ENCODE measurements at places on chromosomes 2 and 18. TPM values are rescaled to one million over a fixed set of nuclear protein-coding genes. Genes with fewer than 3 reads are reported as not detected.
A peak's percentile ranks its signal among the peaks of the same experiment; 100 is the strongest.

- DNase-seq: no peak
Measured at GRCh38 chr2:106706283-106706682, 179.7 kb downstream of the ST6GAL2 start.

DNA sequence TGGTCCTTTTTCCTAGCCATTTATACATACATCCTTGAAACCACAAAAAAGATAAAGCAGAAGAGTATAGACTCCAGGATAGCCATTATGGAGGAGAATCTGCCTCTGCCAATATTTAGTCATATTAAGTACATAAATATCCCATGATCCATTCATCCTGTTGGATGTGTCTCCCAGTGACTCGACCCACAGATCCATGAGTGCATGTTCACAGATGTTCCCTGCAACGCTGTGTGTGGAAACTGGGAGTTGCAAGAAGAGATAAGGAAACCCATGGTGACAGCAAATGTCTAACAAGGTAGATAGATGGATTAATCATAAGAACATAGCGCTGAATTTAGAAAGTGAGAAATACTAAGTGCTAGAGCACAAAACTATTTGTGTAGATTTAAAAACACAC, 34.5 kb downstream of the STK39 start:
- no peak for DNase-seq

GRCh38 chr2:63060472-63060991, 9.9 kb downstream of the OTX1 start:
- DNase-seq: no peak

DNA sequence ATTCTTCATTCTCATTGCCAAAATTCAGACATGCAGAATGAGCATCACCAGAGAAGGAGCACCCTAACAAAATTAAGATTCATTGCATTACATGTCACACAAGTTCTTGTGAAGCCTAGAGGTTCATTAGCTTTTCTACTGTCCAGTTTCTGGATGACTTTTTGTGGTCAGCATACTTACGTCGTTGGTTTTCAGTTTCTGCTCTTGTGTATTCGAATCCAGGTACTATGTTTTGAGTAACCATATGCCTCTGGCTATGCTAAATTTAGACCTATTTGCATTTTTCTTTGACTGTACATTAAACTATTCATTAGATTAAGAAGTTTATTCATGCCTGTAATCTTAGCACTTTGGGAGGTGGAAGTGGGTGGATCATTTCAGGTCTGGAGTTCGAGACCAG, 251.3 kb downstream of the PARD3B start:
- DNase-seq: no peak

GRCh38 chr2:102892698-102893310, 131.0 kb downstream of the TMEM182 start:
- DNase-seq: no peak

DNA sequence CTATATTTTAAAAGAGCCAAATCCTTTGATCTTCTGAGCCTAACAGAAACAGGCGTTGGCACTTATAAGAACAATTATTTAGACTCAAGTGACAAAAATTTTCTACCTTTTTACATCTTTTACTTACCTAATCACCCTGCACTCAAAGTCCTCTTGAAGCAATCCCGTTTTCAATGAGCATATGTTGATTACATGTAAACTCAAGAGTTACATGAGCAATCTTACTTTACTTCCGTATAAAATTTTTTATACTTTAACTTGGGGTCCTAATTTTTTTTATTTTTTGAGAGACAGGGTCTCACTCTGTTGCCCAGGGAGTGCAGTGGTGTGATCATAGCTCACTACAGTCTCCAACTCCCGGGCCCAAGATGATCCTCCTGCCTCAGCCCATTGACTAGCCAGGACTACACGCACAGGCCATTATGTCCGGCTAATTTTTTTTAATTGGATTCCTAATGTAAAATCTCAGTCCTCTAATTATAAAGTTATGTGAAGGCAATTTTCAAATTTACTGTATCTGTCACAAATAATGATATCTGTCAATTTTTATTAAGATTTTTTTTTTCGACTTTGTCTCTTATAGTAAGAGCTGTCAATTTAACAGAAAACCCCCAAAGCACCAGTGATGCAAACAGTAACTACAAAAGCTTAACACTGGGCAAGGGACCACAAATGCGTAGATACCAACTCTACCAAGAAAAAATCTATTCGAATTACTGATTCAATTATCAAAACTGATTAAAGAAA, 19.1 kb upstream of the STPG4 start:
- DNase-seq: no peak

DNA sequence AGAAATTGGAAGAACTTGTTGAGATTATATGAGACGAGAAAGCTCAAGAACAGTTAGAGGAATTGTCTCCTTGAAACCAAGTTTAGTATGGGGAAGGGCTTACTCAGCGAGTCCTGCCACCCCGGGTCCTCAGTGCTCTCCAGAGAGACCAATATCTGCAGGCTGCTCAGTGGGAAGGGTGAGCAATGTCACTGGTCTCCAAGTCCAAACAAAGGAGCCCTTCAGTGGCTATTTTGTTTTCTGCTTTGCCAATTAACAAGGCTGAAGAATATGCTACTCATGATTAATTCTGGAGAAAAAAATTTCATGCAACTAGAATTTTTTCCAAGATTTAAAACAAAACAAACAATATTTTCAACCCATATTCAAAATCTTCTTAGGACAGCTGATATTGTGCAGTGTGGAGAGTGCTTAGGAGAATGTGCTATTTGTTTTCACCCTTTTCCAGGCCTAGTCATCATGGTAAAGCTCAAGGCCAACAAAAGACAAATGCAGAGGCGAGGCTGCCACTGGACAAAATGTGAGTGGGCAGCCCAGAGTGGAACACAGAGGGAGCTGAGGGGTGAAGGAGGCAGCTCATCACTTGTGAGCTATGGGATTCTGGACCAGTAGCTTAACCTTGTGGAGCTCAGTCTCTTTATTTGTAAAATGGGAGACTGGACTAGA, 83.8 kb upstream of the TMEM17 start:
- no peak for DNase-seq

DNA sequence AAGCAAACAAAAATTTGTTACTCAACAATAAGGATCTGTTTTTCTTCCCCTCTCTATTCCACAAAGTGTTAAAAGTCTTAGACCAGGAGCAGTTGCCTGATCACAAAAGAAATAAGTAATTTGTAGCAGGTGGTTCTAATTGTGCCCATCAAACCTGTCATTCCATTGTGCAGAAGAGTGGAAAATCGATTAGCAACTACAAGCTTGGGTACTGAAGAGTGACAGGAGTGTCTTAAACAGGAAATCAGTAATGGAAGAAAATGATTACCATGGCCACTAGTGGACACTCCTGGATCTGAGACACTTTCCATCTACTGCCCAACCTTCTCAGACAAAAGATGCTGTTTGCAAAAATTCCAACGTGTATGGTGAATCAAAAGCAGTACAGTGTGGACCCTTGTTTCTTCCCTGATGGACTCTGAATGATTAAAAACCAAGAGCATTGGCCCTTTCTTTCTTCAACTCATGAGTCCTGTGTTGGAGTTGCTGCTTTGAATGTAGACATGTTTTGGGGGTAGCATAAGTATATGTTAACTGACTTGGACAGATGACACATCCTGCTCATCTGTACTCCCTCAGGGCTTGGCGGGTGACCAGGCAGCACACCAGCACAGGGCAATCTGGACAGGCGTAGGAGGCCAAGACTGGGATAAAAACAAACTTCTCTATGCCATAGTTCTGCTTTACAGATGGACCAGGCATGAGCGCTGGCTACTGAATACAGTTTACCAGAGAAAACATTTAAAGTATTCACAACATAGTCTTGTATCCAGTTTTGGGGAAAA, 51.9 kb downstream of the PLA2R1 start:
- no peak for DNase-seq

DNA sequence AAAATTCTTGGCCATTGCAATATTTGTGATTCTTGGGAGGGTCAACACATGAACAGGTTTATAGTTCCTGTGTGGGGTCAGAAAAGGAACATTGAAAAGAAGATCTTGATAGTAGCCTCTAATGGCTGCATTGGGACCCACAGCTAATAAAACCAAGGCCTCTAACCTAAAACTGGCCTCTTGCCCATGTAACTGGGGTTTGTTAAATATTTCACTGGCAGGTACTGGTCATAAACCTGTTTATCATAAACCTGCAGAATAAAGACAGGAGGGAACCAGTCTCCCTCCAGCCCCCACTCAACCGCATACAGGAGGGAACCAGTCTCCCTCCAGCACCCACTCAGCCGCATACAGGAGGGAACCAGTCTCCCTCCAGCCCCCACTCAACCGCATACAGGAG, 125.3 kb downstream of the PXDN start:
- no peak for DNase-seq

GRCh38 chr2:146665800-146666199, 1179.0 kb upstream of the ACVR2A start:
- DNase-seq: no peak

DNA sequence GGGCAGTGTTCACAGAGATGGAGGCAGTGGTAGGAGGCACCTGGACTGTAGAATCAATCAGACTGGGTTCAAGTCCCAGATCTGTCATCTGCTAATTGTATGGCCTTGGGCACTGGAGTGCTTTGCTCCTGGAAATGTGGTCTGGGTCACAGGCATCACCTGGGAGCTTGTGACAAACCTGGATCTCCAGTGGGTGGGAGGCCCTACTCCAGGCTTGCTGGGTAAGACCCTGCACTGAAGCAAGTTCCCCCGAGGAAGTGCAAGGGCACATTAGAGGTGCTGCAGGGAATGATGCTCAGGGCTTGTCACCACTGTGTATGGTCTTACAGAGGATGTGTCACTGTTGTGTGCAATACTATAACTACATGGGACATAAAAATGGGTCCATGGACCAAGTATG, 220.5 kb upstream of the ID2 start:
- no peak for DNase-seq

- DNase-seq: peak; percentile 91
Measured at GRCh38 chr2:182715892-182716649, at the start of gene DNAJC10. DNAJC10 (plus strand) TSS chr2:182716257; CDS start chr2:182718087, 1,830 bp downstream.

- DNase-seq: peak; percentile 92
Measured at GRCh38 chr18:57437766-57438671, 2.8 kb downstream of the ONECUT2 start.

DNA sequence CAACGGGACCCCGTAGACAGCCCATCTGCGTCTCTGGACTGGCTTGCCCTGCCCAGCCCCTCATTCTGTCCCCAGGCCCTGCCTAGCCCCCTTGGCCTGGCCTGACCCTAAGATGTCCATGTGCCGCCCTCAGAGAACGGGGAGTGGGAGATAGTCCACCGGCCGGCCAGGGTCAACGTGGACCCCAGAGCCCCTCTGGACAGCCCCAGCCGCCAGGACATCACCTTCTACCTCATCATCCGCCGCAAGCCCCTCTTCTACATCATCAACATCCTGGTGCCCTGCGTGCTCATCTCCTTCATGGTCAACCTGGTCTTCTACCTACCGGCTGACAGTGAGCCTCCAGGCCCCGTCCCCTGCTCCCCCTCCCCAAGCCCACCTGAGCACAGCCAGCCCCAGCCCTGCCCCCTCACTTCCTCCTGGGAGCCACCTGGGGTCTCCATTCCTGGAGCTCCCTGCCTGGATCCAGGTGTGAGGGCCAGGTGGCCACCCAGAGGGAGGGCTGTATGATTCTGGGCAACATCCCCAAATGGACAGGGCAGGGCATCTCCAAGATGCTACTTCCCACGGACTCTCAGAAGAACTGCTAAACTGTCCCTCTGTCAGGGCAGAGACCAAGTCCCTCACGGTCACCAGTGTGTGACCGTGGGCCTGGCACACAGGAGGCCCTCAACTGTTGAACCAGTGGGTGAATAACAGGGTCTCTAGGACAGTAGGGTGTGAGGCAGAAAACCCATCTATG, 4.0 kb downstream of the CHRND start:
- no peak for DNase-seq

- DNase-seq: no peak
Measured at GRCh38 chr18:27582760-27583412, 397.8 kb upstream of the CHST9 start.

COPS7B gene
- total RNA-seq: 53.6 TPM

SGPP2 gene
- total RNA-seq: 12.1 TPM

MBD2 gene
- 143 TPM for total RNA-seq

FRZB gene
- total RNA-seq: not detected

YIPF4 gene
- total RNA-seq: 37.6 TPM

SPHKAP gene
- not detected for total RNA-seq

PTPRM gene
- 6.5 TPM for total RNA-seq

EIF4E2 gene
- 68.0 TPM for total RNA-seq

CYP1B1 gene
- 6.3 TPM for total RNA-seq

All from activated CD4-positive, alpha-beta T cell treated with anti-CD3 and anti-CD28 coated beads for 36 hours (primary cell).